Kidney (tissue), 22 donors: ENCODE measurements at places on chromosomes 1 and 21. TPM values are rescaled to one million over a fixed set of nuclear protein-coding genes. Genes with fewer than 3 reads are reported as not detected.
A peak's percentile ranks its signal among the peaks of the same experiment; 100 is the strongest.

DNA sequence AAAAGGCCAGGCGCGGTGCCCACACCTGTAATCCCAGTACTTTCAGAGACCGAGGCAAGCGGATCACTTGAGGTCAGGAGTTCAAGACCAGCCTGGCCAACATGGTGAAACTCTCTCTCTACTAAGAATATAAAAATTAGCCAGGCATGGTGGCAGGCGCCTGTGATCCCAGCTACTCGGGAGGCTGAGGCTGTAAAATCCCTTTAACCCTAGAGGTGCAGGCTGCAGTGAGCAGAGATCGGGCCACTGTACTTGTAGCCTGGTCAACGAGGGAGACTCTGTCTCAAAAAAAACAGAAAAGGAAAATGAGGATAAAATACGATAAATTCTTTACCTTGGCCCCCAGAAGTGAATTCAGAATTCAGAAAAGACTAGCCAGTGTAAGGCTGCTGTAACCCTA, 1.6 kb downstream of the TMEM50B start:
- H3K4me1 ChIP-seq = no peaks in the 10 kb centered on the region
- DNase-seq = no peak
- peak overlapping the region; percentile 98 for H3K4me3 ChIP-seq
- no peaks in the 10 kb centered on the region for H3K36me3 ChIP-seq

DNA sequence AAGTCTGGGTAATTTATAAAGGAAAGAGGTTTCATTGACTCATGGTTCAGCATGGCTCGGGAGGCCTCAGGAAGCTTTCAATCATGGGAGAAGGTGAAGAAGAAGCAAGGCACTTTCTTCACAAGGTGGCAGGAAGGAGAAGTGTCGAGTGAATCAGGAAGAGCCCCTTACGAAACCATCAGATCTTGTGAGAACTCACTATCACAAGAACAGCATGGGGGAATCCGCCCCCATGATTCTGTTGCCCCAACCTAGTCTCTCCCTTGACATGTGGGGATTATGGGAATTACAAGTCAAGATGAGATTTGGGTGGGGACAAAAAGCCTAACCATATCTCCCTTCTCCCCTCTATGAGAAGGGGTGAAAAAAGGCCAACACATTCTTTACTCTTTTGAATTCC, 11.2 kb upstream of the IVNS1ABP start:
- H3K27ac ChIP-seq = no peak overlapping the region
- H3K4me1 ChIP-seq = no peaks in the 10 kb centered on the region
- no peaks in the 10 kb centered on the region for H3K27me3 ChIP-seq
- no peaks in the 10 kb centered on the region for H3K36me3 ChIP-seq
- DNase-seq = no peak

The CD1B gene
- 0.60 TPM for total RNA-seq

The RIPPLY3 gene
- total RNA-seq = 0.31 TPM

DNA sequence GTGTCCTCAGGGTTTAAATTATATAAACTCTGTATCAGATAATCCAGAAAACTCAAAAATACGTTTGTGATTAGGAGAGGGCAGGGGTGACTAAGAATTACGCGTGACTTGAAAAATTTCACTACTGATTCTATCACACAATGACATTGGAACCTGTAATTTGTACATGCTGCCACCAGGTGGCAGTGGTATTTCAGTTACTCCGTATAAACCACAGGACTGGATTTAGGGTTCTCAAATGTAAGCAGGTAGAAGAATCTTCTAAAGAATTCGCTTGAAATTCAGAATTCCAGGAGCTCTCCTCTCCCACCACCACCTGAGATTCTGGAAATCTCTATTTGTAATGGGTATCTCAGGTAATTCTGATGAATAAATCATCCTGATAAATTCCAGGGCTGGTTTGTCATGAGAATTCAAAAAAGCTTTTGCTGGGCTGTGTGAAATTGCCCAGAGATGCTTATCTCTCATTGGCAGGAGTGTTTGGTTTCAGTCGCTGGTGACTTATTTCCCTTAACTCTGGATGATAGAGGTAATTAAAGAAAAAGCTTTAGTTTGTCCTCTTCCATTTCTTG, 1.7 kb upstream of the KRTAP7-1 start:
- no peak overlapping the region for H3K4me3 ChIP-seq
- no peak overlapping the region for H3K27ac ChIP-seq
- H3K36me3 ChIP-seq = no peaks in the 10 kb centered on the region
- no peaks in the 10 kb centered on the region for H3K27me3 ChIP-seq
- DNase-seq = peak; percentile 27

GRCh38 chr1:186925881-186926669, 97.3 kb downstream of the PLA2G4A start:
- H3K27ac ChIP-seq = no peak overlapping the region
- no peak overlapping the region for H3K4me3 ChIP-seq
- H3K36me3 ChIP-seq = no peaks in the 10 kb centered on the region
- DNase-seq = no peak

GRCh38 chr1:110155878-110156522, 5.7 kb downstream of the SLC6A17 start:
- H3K27me3 ChIP-seq = peaks cover 24% of the 10 kb centered on the region
- H3K4me3 ChIP-seq = no peak overlapping the region
- H3K4me1 ChIP-seq = no peaks in the 10 kb centered on the region
- H3K27ac ChIP-seq = no peak overlapping the region
- DNase-seq = peak; percentile 78

The FCRL4 gene
- not detected for total RNA-seq

GRCh38 chr1:117818456-117818855, 111.0 kb downstream of the GDAP2 start:
- H3K4me1 ChIP-seq = no peaks in the 10 kb centered on the region
- DNase-seq = no peak
- no peak overlapping the region for H3K27ac ChIP-seq
- no peaks in the 10 kb centered on the region for H3K36me3 ChIP-seq
- no peak overlapping the region for H3K4me3 ChIP-seq
- no peaks in the 10 kb centered on the region for H3K27me3 ChIP-seq

The SLAMF9 gene
- total RNA-seq = not detected

The CD84 gene
- total RNA-seq = 17.5 TPM

The RGS4 gene
- total RNA-seq = 3.1 TPM

GRCh38 chr1:36709869-36710481, 227.3 kb upstream of the CSF3R start:
- H3K27me3 ChIP-seq = peaks cover 12% of the 10 kb centered on the region
- H3K4me1 ChIP-seq = no peaks in the 10 kb centered on the region
- no peak overlapping the region for H3K4me3 ChIP-seq
- H3K36me3 ChIP-seq = no peaks in the 10 kb centered on the region
- no peak for DNase-seq

DNA sequence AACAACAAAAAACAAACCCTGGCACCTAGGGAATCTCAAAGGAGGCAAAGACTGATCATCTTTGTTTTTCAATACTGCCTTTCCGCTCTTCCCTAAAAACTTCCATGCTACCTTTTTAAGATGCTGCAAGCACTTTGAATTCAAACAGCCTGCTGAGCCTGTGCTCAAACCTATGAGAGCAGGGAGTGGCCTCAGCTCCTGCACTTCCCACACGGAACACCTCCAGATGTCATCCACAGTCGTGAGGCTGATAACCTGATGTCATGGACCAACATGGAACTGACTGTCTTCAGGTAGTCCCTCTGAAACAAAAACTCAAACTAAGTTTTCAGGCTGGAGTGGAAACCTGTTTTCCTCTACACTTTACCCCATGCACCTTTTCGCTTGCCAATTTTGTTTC, 46.8 kb downstream of the DESI2 start:
- H3K4me3 ChIP-seq = no peak overlapping the region
- no peak overlapping the region for H3K27ac ChIP-seq
- no peaks in the 10 kb centered on the region for H3K4me1 ChIP-seq
- peaks cover 2% of the 10 kb centered on the region for H3K36me3 ChIP-seq
- no peak for DNase-seq

DNA sequence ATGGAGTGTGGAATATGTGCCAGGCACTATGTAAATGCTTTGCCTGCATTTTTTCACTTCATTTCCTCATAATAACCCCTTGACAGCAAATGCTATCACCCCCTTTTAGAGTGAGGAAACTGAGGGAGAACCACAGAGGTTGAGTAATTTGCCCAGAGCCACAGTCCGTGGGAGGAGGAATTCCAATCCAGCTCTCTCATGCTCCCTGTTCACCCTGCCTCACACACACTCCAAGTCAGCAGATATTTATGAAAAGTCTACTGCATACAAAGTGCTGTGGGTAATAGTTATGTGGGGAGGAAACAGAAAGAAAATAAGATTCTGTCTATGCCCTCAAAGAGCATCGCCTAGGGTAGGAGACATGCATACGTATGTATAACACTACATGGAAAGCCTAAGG, 30.9 kb upstream of the RBM15 start:
- H3K36me3 ChIP-seq = no peaks in the 10 kb centered on the region
- DNase-seq = no peak
- H3K4me3 ChIP-seq = no peak overlapping the region
- no peak overlapping the region for H3K27ac ChIP-seq
- no peaks in the 10 kb centered on the region for H3K4me1 ChIP-seq

DNA sequence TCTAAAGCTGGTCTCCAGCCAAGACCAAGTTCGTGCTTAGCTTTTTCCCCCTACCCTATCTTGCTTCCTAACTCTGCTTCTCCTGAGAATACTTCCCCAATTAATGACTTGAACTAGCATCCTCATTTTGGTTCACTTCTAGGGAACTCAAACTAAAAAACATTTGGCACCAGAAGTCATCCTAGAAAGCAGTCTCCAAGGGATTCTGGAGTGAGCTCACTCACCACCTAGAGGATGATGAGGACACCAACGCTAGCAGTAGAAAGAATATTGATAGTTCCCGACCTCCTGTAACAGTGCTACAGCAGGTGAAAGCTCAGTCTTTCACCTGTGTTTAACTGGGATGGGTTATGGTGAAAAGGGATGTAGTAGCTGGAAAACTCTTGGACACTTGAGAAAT, 4.7 kb upstream of the PSMB2 start:
- no peak overlapping the region for H3K4me3 ChIP-seq
- DNase-seq = no peak
- H3K27ac ChIP-seq = no peak overlapping the region

- H3K4me1 ChIP-seq = no peaks in the 10 kb centered on the region
- H3K27me3 ChIP-seq = no peaks in the 10 kb centered on the region
- DNase-seq = peak; percentile 24
- H3K4me3 ChIP-seq = peak overlapping the region; percentile 65
- H3K27ac ChIP-seq = no peak overlapping the region
These were observed 36.5 kb downstream of the PIK3CD start for GRCh38 chr1:9687874-9688582.

- no peaks in the 10 kb centered on the region for H3K4me1 ChIP-seq
- H3K27ac ChIP-seq = no peak overlapping the region
- no peaks in the 10 kb centered on the region for H3K36me3 ChIP-seq
- peak; percentile 89 for DNase-seq
- peaks cover 12% of the 10 kb centered on the region for H3K27me3 ChIP-seq
These were observed 6.7 kb upstream of the WNT2B start for GRCh38 chr1:112501810-112502641.

The BMP8B gene
- total RNA-seq = 4.9 TPM

DNA sequence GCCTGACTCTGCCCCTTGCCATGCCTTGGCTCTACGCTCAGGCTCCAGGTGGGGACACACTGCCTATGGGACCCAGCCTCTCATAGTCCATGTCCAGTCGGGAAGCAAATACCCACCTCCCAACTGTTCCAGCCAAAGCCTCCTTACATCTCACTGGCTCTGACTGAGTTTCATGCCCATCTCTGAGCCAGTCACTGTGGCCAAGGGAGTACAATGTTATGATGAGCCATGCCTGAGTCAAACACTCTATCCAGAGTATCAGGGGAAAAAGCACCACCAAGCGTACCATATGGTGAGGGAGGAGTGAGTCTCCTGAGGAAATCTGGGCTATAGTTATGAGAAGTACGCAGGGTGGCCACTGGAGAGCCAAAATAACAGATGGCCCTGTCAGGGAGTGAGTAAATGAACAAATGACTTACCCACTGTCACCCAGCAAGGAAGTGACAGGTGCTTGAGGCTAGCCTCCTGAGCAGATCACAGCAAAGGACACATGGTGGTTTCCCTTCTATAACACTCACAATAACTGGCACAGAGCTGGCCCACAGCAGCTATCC, 236.6 kb upstream of the GJB5 start:
- no peak overlapping the region for H3K27ac ChIP-seq
- no peaks in the 10 kb centered on the region for H3K36me3 ChIP-seq
- no peaks in the 10 kb centered on the region for H3K4me1 ChIP-seq

GRCh38 chr21:24276204-24276603, 1331.1 kb downstream of the MRPL39 start:
- DNase-seq = no peak
- H3K27me3 ChIP-seq = no peaks in the 10 kb centered on the region
- no peaks in the 10 kb centered on the region for H3K36me3 ChIP-seq
- no peak overlapping the region for H3K27ac ChIP-seq
- no peak overlapping the region for H3K4me3 ChIP-seq

The TRAF5 gene
- 22.1 TPM for total RNA-seq

The BLACAT1 gene
- 4.3 TPM for total RNA-seq

The SH2D1B gene
- 0.76 TPM for total RNA-seq

- no peak overlapping the region for H3K27ac ChIP-seq
- DNase-seq = no peak
- no peaks in the 10 kb centered on the region for H3K27me3 ChIP-seq
- no peak overlapping the region for H3K4me3 ChIP-seq
These were observed 10.7 kb upstream of the SDC3 start for GRCh38 chr1:30919025-30919881.

The C1QTNF12 gene
- total RNA-seq = 3.1 TPM

- peaks cover 25% of the 10 kb centered on the region for H3K4me1 ChIP-seq
- no peak overlapping the region for H3K27ac ChIP-seq
- peak; percentile 36 for DNase-seq
These were observed 25.4 kb downstream of the PHGDH start for GRCh38 chr1:119737040-119737682.

DNA sequence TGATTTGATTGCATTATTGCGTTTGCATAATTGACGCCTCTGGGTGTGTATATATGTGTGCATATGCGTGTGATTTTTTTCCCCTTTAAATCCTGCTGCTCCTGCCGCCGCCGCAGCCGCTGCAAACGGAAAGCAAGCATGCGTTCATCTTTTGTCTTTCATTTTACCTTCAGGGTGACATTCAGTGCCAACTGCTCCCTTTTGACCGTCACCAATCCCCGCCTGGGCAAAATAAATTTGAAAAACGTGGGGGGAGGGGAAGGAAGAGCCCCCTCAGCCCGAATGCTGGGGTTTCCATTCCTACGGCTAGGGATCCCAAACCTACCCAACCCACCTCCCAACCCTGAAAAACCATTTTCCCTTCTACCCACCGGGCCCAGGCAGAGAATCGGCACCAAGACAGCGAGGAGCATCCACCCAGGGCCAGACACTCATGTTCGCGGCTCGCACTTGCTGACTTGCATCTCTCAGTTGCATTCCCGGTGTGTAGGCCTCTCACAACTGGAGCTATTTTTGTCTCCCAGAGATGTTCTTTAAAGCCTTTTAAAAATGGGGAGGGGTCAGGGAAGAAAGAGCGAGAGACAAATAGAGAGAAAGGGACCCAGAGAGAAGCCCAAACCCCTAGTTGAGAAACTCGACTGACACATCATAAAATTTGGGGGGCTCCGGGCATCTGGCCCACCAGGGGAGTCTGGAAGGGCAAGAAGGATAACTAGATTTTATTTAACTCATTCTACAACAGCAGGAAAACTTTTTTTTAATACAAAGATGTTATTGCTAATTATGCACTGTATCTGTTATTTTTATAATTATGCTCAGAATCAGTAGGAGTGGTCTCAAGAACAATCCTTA, 367.1 kb upstream of the ESRRG start:
- H3K4me1 ChIP-seq = no peaks in the 10 kb centered on the region
- peak; percentile 48 for DNase-seq
- H3K27ac ChIP-seq = peak overlapping the region; percentile 89
- H3K4me3 ChIP-seq = peak overlapping the region; percentile 75
- H3K27me3 ChIP-seq = no peaks in the 10 kb centered on the region
